ENCODE measurements at places on chromosomes 16 and 17.

DNA sequence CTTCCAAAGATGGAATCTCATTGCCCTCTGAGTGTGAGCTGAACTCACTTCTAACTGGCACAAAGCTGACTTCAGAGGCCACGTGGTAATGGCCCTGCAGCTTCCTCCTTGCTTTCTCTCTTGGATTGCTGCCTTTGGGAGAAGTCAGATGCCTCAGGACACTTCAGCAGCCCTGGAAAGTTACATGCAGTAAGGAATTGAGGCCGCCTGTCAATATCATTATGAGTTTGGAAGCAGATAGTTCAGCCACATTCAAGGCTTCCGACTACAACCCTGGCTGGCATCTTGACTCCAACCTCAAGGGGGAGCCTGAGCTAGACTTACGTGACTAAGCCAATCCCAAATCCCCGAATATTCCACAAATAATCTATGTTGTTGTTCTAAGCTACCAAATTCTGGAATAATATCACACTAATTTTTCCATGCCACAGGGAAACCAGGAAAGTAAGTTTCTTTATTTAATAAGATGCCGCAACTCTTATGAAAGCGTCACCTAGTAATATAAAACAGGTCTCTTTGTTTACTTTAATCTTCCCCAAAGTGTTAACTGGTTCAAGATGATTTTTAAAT lies 13.6 kb downstream of the CEP20 start:
- no peak for DNase-seq

- no peak for DNase-seq
Observed at GRCh38 chr17:72011561-72011960, 109.3 kb upstream of the SOX9 start.

- DNase-seq = no peak
Observed at GRCh38 chr17:78315355-78316114, 44.3 kb downstream of the SOCS3 start.

GRCh38 chr16:12348733-12349704 lies 372.5 kb downstream of the SNX29 start:
- DNase-seq = no peak

GRCh38 chr17:6098050-6098822 lies 28.1 kb downstream of the WSCD1 start:
- no peak for DNase-seq

GRCh38 chr16:57084996-57085395 lies 7.4 kb upstream of the CPNE2 start:
- DNase-seq = no peak

DNA sequence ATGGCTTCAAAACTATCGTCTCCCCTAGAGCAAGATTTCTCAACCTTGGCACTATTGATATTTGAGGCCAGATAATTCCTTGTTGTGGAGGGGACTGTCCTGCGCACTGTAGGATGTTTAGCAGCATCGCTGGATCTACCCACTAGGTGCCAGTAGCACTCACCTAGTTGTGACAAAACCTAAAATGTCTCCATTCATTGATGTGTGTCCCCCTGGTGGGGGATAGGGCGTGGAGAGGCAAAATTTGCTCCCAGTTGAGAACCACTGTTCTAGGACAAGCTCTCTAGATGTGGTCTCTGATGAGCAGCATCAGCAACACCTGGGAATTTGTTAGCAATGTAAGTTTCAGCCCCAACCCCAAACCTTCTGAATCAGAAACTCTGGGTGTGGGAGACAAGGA lies 259.0 kb downstream of the XYLT1 start:
- no peak for DNase-seq

GRCh38 chr17:67157732-67158639 lies 87.0 kb downstream of the HELZ start:
- DNase-seq = no peak

DNA sequence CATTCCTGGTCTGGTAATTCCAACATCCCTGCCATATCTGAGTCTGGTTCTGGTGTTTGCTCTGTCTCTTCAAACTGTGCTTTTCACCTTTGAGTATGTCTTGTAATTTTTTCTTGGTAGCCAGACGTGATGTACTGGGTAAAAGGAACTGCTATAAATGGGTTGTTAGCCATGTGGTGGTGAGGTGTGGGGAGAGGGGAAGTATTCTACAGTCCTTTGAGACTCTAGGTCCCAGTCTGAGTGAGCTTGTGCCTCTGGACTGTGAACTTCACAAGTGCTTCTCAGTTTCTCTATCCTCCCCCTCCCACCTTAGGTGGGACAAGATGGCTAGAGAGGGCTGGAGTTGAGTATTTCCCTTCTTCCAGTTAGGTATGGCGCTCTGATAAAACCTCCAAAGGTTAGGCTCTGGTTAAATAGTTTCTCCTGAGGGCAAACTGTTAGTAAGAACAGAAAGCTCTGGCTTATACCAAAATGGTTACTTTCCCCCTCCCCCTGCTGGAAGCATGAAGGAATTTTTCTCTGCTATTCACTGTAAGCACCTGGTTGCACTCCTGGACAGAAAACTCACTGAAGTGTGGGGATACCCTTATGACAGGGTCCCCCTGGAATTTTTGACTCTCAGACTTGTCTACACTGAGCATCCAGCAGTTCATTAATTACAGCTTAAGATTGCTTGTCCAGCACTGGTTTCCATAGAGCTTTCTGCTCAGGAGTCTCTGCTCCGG lies 87.8 kb downstream of the MARCHF10 start:
- DNase-seq = no peak

DNA sequence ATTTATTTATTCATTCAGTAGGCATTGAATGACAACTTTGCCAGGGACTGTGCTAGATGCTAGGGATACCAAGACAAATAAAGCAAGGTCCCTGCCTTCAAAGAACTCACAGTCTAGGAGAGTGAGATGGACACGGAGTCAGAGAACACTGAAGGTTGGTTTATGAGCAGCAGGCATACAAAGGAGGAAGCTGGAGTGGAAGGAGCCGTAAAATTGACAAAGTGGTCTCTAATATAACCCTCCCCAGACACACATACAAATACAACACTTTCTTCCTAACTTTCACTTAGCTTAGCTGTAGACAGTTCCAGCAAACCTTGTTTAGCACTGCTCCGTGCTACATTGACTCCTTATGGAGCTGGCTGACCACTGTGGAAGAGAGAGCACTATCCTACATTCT lies 229.7 kb downstream of the IRX3 start:
- DNase-seq = no peak

DNA sequence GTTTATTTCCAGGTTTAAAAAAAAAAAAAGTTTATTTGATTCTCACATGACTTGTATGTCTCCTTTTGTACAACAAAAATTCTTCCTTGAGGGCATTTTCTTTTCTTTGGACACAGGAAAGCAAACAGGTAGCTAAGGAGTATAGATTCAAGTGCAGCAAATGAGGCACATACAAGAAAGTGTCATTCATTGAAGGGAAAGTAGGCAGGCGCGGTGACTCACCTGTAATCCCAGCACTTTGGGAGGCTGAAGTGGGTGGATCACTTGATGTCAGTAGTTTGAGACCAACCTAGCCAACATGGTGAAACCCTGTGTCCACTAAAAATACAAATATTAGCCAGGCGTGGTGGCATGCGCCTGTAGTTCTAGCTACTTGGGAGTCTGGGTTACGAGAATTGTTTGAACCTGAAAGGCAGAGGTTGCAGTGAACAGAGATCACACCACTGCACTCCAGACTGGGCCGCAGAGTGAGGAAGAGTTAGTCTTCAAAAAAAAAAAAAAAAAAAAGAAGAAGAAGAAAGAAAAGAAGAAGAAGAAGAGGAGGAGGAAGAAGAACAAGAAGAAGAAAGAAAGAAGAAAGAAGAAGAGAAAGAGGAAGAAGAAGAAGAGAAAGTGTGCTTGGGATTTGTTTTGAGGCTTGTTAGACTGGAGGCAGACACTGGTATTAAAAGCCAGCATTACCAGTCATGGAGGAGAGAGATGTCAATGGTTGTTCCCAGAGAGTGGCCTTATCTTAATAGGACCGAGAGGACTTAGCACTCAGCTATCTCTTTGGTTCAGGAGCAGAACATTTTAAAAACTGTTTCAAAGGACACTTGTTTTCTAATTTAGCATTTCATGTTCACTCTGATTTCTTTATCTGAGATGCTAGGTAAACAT lies 19.7 kb downstream of the GINS3 start:
- no peak for DNase-seq

- DNase-seq = no peak
Observed at GRCh38 chr16:27339180-27339579, 25.4 kb downstream of the IL4R start.

DNA sequence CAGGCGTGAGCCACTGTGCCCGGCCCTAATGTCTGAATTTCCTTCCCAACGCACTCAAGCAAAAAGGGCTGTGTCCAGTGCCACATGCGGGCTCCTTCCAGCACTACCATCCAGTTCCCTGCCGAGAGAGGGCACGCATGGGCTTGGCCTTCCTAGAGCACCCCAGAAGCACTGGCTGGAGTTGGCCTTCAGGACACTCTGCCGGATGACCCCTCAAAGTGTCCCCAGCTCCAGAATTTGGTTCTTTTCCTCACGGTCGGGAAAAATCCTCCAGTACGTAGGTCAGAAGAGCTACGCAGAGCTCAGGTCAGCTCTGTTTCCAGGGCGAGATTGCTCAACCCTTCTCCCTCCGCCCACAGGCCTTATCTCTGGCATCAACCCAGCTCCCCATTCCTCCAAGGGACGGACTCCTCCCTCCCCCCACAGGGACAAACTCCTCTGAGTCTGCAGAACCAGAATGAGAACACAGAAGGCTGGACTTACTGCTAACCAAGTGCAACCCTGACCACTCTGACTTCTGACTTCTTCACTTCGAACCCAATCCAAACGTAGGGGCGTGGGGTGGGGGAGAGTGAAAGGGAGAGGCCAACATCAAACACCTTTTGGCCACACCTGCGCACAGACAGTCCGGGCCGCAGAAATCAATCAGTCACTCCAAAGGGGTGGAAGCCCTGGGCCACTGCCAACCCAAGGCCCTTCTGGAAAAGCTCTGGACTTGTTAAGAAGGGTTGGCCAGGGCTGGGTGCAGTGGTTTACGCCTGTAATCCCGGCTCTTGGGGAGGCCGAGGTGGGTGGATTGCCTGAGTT lies 3.6 kb downstream of the CDC42EP4 start:
- no peak for DNase-seq

DNA sequence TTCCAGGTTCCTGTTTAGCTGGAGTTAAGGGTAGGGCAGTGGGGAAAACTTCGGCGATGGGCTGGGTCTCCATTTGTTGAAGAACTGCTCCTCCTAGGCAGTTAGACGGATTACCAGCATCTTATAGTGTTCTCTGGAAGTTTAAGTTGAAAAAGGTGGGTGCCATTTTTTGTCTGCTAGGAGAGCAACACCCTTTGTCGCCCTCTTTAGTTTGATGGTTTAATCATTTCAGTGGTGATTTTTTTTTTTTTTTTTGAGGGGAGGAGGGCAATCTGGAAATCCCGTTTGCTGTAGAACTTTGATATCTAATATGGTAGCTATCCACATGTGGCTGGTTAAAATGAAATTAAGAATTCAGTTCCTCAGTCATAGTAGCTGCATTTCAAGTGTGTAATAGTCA lies 4.1 kb downstream of the UBFD1 start:
- DNase-seq = no peak

- no peak for DNase-seq
Observed at GRCh38 chr17:51487947-51488346, 227.6 kb downstream of the UTP18 start.

GRCh38 chr16:57239107-57239506 lies 6.0 kb upstream of the ARL2BP start:
- DNase-seq = no peak

- no peak for DNase-seq
Observed at GRCh38 chr16:86531641-86532525, 21.6 kb downstream of the FOXF1 start.

DNA sequence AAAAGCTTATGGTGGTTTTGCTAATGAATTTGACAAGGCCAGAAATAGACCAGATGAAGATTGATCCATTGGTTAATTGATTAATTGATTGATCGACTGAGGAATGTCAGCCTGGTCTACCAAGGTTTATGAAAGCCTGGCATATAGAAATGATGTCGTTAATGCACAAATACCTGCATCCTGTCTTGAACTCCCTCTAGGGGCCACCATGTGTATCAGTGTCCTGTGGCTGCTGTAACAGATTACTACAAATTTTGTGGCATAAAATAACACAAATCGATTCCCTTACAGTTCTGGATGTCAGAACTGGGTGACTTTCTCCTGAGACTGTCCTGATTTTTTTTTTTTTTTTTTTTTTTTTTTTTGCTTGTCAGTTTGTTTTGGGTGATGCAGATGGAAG lies 553.2 kb downstream of the MAF start:
- DNase-seq = no peak

DNA sequence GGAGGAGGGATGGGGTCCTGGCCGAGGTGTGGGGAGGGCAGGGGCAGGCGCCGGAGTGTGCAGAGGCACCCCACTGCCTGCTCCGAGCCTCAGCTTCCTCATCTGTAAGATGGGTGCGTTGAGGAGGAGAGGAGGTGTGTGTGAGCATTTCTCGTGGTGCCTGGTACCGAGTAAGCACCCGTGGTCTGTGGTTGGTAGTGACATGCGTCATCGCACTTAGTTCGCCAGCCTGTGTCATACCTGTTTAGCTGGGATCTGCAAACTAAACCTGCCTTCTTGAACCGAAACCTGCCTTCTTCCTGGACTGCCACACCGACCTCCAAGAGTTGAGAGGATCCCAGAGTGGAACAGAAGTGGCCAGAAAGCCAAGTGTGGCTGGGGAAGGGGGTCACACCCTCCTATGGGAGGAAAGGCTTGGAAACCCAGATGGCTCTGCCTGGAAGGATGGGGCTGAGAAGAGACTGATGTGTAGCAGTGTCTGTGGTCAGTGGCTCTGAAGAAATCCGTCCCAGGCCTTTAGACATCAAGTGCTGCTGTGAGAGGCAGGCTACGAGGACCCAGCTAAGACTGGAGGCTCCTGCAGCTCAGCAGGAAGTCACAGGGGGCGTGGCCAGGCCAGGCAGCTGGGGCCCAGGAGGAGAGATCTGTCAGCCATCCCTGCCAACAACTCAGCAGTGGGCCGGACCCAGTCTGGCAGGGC lies 162.6 kb upstream of the PLCG2 start:
- no peak for DNase-seq
